ENCODE measurements at places on chromosomes 6 and 20.
A peak's percentile ranks its signal among the peaks of the same experiment; 100 is the strongest.

- no peak for DNase-seq
Measured at GRCh38 chr20:44692932-44693480, 22.2 kb upstream of the CCN5 start.

GRCh38 chr6:5976811-5977210 is 29.9 kb downstream of the NRN1 start:
- DNase-seq = no peak

DNA sequence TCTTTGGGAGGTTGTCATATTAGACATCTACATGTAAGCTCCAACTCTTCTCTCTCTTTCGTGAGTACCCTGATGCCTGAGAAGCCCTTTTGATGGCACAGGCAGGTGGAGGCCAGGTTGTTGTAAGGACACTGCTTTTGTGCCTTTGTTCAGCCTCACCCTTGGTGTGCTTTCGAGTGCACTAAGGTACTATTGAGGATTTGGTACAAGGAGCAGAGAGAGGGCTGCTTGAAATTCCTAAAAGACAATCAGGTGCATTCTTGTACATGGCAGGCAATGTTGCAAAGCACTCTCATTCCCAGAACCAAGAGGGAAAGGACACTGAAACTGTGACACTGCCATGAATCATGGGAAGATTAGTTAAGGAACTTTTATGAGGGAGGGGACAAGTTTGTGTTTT is 19.1 kb downstream of the BMP2 start:
- DNase-seq = no peak

GRCh38 chr6:127886603-127887002 is 14.3 kb downstream of the THEMIS start:
- DNase-seq = no peak

GRCh38 chr6:143941852-143942627 is 66.0 kb downstream of the PLAGL1 start:
- no peak for DNase-seq

- peak; percentile 69 for DNase-seq
Measured at GRCh38 chr6:161169696-161170095, 104.2 kb downstream of the AGPAT4 start.

DNA sequence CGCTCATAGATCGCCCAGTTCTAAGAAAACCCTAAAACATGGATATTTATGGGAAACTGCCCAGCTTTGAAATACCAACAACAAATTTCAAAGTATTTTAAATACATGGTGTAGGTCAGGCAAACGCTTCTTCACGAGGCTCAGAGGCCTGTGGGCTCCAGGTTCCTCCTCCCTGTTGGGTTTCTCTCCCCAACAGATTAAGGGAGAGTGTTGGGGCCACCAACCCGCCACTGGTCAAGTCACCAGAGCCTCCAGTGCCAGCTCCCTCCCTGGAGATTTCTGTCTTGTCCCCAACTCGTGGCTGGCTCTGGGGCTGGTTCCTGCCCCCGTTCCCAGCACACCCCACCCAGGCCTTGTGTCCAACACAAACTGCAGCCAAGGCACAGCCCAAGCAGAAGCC is 87.9 kb downstream of the PTPN1 start:
- no peak for DNase-seq

DNA sequence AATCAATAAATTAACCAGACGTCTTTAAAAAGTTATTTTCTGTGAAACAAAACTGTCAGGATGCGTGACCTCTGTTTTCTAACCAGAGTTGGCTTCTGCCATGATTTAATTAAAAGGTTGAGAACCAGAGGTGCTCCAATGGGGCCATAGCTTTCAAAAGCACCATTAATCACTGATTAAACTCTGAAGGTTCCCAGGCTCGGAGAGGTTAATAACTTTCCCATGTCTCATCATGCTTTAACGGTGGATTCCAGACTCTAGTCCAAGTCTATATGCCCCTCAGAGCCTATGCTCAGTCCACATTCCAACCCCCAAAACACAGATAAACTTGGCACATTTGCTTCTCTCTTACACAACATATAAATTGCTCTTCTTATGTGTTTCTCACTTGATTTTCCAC is 95.5 kb downstream of the SNAP91 start:
- DNase-seq = no peak
